ENCODE measurements at places on chromosomes 16 and 17. TPM values are rescaled to one million over a fixed set of nuclear protein-coding genes. Genes with fewer than 3 reads are reported as not detected.

The HAS3 gene
- total RNA-seq: 1.7 TPM

GRCh38 chr17:47844227-47844626, 3.2 kb upstream of the SCRN2 start:
- H3K4me1 ChIP-seq: peaks cover 10% of the 10 kb centered on the region
- no peak overlapping the region for H3K27ac ChIP-seq
- peak; percentile 56 for DNase-seq
- H3K27me3 ChIP-seq: peaks cover 43% of the 10 kb centered on the region

GRCh38 chr17:78853926-78854394, 13.3 kb upstream of the USP36 start:
- peaks cover 36% of the 10 kb centered on the region for H3K36me3 ChIP-seq
- no peak overlapping the region for H3K4me3 ChIP-seq
- H3K4me1 ChIP-seq: no peaks in the 10 kb centered on the region
- no peak for DNase-seq
- no peak overlapping the region for H3K27ac ChIP-seq

- no peak for DNase-seq
- no peaks in the 10 kb centered on the region for H3K27me3 ChIP-seq
- H3K36me3 ChIP-seq: no peaks in the 10 kb centered on the region
- peak overlapping the region; percentile 55 for H3K4me3 ChIP-seq
- H3K27ac ChIP-seq: peak overlapping the region; percentile 79
Observed at GRCh38 chr17:27354051-27354490, 60.2 kb downstream of the WSB1 start.

The AANAT gene
- 0.19 TPM for total RNA-seq

The ATAD5 gene
- 2.2 TPM for total RNA-seq

DNA sequence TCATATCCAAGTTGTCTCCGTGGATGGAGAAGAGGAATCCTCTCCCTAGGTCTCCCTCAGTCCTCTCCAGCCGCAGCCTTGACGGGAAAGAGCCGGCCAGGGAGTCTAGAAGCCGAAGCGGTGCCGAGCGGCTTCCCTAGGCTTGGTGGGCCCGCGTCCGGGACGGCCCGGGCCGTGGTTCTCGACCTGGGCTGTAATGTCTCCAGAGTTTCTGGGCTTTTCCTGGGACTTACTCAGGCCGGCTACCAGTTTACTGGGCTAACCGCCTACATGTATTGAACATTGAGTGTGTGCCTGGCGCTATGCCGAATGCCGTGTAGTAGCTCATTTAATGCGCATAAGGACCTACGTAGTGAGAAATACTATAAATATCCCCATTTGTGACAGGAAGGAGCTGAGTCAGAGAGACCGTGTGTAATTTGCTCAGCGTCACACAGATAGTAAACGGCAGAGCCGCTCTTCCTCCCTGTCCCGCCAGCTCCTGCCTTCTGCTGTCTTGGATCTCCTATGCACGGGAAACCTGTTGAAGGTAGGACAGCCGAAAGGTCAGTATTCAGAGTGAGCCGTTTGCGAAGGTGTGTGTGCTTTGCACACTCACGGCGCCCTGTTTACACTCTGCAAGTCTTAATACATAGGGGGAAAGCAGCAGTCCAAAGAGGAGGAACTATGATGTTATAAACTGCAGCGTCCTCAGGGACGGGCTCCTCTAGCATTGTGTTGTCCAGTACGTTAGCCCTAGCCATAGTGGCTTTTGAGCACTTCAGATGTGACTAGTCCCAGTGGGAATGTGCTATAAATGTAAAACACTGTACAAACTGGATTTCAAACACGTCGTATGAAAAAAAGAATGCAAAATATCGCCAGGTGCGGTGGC, 723 bp upstream of the SPAG5 start:
- peaks cover 9% of the 10 kb centered on the region for H3K4me1 ChIP-seq
- no peaks in the 10 kb centered on the region for H3K36me3 ChIP-seq
- H3K27me3 ChIP-seq: no peaks in the 10 kb centered on the region
- DNase-seq: peak; percentile 88
- H3K4me3 ChIP-seq: peak overlapping the region; percentile 83

DNA sequence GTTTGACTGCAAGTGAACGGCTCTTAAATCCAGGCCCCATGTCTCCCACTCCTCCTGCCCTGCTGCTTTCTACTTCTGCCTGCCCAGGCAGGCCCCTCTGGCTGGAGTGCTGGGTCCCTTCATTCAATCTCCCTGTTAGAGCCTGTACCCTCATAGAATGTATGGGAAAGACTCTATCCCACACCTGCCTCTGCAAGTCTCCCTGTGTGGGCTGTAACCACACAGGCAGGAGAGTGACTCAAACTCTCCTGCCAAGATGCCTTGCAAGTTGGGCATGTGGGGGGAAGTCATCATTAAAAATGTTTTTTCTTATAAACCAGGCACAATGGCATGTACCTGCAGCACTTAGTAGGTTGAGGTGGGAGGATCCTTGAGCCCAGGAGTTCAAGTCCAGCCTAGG, 77.5 kb downstream of the PLXDC1 start:
- no peak overlapping the region for H3K27ac ChIP-seq
- no peak for DNase-seq
- H3K4me1 ChIP-seq: no peaks in the 10 kb centered on the region
- no peaks in the 10 kb centered on the region for H3K36me3 ChIP-seq

DNA sequence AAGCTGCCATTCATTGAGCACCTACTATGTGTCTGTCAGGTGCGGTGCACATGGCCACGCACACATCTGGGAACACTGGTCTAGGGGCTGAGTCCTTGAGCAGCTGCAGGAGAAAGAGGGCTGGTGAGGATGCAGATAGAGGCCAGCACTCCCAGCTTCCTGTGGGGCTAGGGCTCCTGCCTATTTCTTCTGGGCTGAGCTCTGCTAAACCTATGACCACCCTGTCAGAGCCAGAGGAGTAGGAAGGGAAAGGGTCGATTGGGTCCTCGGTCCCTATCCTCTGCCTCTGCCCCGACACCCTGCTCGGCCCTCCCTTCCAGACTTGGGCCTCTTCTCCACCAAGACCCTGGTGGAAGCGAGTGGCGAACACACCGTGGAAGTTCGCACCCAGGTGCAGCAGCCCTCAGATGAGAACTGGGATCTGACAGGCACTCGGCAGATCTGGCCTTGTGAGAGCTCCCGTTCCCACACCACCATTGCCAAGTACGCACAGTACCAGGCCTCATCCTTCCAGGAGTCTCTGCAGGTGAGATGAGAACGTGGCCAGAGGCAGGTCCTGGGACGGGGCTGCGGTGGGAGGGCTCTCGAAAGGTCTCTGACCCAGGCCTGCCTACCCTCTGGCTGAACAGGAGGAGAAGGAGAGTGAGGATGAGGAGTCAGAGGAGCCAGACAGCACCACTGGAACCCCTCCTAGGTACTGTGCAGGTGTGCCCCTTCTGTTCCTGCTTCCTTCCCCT, 4.0 kb upstream of the TMEM88 start:
- no peaks in the 10 kb centered on the region for H3K27me3 ChIP-seq
- no peak for DNase-seq
- H3K4me3 ChIP-seq: no peak overlapping the region
- no peak overlapping the region for H3K27ac ChIP-seq
- H3K36me3 ChIP-seq: peaks cover 11% of the 10 kb centered on the region

DNA sequence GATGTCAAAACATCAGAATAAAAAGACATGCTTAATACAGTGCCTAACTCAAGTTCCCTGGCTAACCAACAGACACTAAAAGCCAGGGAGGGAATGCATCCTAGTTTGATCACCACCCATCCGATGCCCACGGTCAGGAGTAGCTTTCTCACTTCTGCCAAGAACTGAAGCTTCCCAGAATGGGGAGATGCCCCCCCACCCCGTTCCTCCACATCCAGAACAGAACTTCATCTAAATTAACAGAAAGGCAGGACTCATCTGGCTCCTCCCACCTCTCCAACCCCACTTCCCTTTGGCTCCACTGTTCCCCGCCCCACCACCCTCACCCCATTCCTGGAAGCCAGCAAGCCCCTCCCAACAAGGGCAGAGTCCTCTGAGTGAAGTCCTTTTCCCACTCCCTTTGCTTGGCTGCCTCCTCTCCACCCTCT, 33.7 kb downstream of the GDE1 start:
- no peaks in the 10 kb centered on the region for H3K27me3 ChIP-seq
- no peak for DNase-seq
- H3K27ac ChIP-seq: no peak overlapping the region
- no peaks in the 10 kb centered on the region for H3K36me3 ChIP-seq

GRCh38 chr17:15233022-15233805, 31.9 kb downstream of the PMP22 start:
- no peak overlapping the region for H3K27ac ChIP-seq
- H3K27me3 ChIP-seq: no peaks in the 10 kb centered on the region
- peak; percentile 37 for DNase-seq
- no peak overlapping the region for H3K4me3 ChIP-seq
- peaks cover 6% of the 10 kb centered on the region for H3K4me1 ChIP-seq
- peaks cover 16% of the 10 kb centered on the region for H3K36me3 ChIP-seq

- H3K27me3 ChIP-seq: no peaks in the 10 kb centered on the region
- no peak overlapping the region for H3K27ac ChIP-seq
- H3K36me3 ChIP-seq: no peaks in the 10 kb centered on the region
- no peaks in the 10 kb centered on the region for H3K4me1 ChIP-seq
- DNase-seq: no peak
- H3K4me3 ChIP-seq: no peak overlapping the region
Observed at GRCh38 chr16:50411034-50411433, 42.2 kb upstream of the BRD7 start.

GRCh38 chr17:52159246-52160135, 977 bp upstream of the CA10 start:
- no peak overlapping the region for H3K4me3 ChIP-seq
- peaks cover 33% of the 10 kb centered on the region for H3K27me3 ChIP-seq
- no peak overlapping the region for H3K27ac ChIP-seq
- no peak for DNase-seq
- H3K4me1 ChIP-seq: no peaks in the 10 kb centered on the region
- H3K36me3 ChIP-seq: no peaks in the 10 kb centered on the region

GRCh38 chr16:66899310-66899944, 19.1 kb downstream of the PDP2 start:
- no peak overlapping the region for H3K4me3 ChIP-seq
- H3K27ac ChIP-seq: no peak overlapping the region
- no peaks in the 10 kb centered on the region for H3K36me3 ChIP-seq

- H3K27ac ChIP-seq: peak overlapping the region; percentile 81
- no peaks in the 10 kb centered on the region for H3K27me3 ChIP-seq
- H3K36me3 ChIP-seq: peaks cover 5% of the 10 kb centered on the region
- DNase-seq: no peak
Observed at GRCh38 chr17:78353834-78354233, 6.0 kb downstream of the SOCS3 start.

The C17orf113 gene
- total RNA-seq: 0.19 TPM

DNA sequence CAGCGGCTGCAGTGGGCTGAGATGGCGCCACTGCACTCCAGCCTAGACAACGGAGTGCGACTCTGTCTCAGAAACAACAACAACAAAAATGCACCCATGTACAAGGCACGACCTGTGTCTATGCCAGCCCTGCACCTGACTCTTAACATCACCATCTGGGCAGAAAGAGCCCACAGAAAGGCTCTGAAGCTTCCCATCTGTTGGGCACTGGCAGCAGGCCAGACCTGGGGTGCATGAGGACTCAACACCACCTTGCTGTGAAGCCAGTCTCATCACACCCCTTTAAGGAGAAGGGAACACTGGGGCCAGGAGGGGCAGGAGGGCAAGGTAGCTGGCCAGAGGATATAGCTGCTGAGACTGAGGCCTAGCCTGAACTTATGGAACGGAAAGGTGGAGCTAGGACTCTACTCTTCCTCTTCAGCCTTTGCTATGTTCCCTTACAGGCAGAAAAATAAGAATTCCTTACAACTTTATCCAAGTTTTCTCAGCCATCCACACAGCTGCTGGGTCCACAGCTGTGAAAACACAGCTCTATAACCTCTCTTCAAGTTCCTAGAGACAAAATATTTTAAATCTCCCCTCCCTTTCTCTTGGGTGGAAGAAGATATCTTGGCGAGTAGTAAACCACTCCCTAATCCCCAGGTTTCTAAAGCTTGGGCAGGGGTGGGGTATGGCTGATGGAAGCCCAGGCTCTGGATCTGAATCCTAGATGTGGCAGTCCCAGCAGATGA, 2.8 kb downstream of the ELOB start:
- H3K27me3 ChIP-seq: no peaks in the 10 kb centered on the region
- no peak overlapping the region for H3K4me3 ChIP-seq
- peaks cover 32% of the 10 kb centered on the region for H3K36me3 ChIP-seq
- peaks cover 21% of the 10 kb centered on the region for H3K4me1 ChIP-seq
- no peak overlapping the region for H3K27ac ChIP-seq

GRCh38 chr17:62935098-62935497, 30.9 kb upstream of the TANC2 start:
- H3K4me1 ChIP-seq: no peaks in the 10 kb centered on the region
- H3K4me3 ChIP-seq: no peak overlapping the region
- H3K36me3 ChIP-seq: no peaks in the 10 kb centered on the region
- H3K27me3 ChIP-seq: no peaks in the 10 kb centered on the region

GRCh38 chr17:68035131-68035522, 408 bp upstream of the KPNA2 start:
- peaks cover 9% of the 10 kb centered on the region for H3K4me1 ChIP-seq
- DNase-seq: no peak
- H3K27me3 ChIP-seq: no peaks in the 10 kb centered on the region
- peak overlapping the region; percentile 29 for H3K4me3 ChIP-seq

DNA sequence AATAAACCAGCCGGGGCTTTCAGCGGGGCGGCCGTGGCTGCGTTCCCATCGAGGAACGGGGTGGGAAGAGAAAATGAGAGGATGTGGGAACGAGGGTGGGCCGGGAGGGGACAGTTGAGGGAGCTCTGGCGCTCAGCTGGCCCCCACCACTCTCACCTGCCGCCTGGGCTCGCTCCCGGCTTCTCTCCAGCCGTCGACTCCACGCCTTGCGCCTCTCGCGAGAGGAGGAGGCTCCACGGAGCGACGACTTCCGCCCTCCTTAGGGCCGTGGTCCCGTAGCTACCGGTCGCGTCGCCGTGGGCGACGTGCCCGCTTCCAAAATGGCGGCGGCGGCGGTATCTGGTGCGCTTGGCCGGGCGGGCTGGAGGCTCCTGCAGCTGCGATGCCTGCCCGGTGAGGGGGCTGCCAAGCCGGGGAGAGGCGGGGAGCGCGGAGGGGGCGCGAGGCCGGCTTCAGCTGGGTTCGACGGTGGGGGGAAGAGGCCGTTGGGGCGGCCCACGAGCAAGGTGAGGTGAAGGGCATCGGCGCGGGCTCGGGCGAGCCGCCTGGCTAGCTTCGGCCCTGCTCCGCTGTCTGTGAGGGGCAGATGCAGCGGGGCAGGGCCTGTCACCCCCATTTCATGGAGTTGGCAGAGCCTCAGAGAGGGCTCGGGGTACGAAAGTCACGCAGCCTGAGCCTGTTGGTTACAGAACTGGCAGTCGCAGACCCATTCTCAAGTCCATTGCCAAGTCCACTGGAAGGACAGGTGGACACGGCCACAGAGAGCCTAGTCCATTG, at the start of the genes CIAPIN1 and COQ9:
TSS of gene CIAPIN1 (minus strand) at position 200 of the 777 bp plus-strand sequence. CDS start 6,457 bp downstream, outside the sequence.
TSS of gene COQ9 (plus strand) at position 294 of the 777 bp plus-strand sequence. CDS start at position 321, 27 bp downstream.
- peak within 1 kb of the TSS; percentile 86 for H3K4me3 ChIP-seq
- H3K27me3 ChIP-seq: no peaks in the 10 kb centered on the region
- DNase-seq: peak; percentile 77
- H3K36me3 ChIP-seq: peaks cover 6% of the 10 kb centered on the region
- peak within 1 kb of the TSS; percentile 83 for H3K27ac ChIP-seq
- peaks cover 14% of the 10 kb centered on the region for H3K4me1 ChIP-seq

- no peak for DNase-seq
- peaks cover 3% of the 10 kb centered on the region for H3K36me3 ChIP-seq
- no peak overlapping the region for H3K27ac ChIP-seq
Observed at GRCh38 chr17:79936641-79937381, 97.6 kb upstream of the CBX4 start.

GRCh38 chr17:67487506-67487905, 110.4 kb downstream of the PITPNC1 start:
- H3K4me1 ChIP-seq: peaks cover 30% of the 10 kb centered on the region
- no peaks in the 10 kb centered on the region for H3K36me3 ChIP-seq
- H3K27me3 ChIP-seq: no peaks in the 10 kb centered on the region
- DNase-seq: no peak
- peak overlapping the region; percentile 1 for H3K27ac ChIP-seq
